Activated CD4-positive, alpha-beta memory T cell treated with anti-CD3 and anti-CD28 coated beads for 36 hours (primary cell): ENCODE measurements at places on chromosomes 3 and 15. TPM values are rescaled to one million over a fixed set of nuclear protein-coding genes. Genes with fewer than 3 reads are reported as not detected.

- no peak for DNase-seq
- no peaks in the 10 kb centered on the region for H3K36me3 ChIP-seq
These were observed 294.6 kb downstream of the MEX3B start for GRCh38 chr15:81751256-81751655.

Gene RHCG
- not detected for total RNA-seq

- no peak overlapping the region for H3K4me3 ChIP-seq
- H3K4me1 ChIP-seq = no peaks in the 10 kb centered on the region
- peaks cover 6% of the 10 kb centered on the region for H3K27me3 ChIP-seq
- DNase-seq = no peak
- H3K27ac ChIP-seq = no peak overlapping the region
These were observed 233.4 kb downstream of the FEZF2 start for GRCh38 chr3:62139957-62140356.

DNA sequence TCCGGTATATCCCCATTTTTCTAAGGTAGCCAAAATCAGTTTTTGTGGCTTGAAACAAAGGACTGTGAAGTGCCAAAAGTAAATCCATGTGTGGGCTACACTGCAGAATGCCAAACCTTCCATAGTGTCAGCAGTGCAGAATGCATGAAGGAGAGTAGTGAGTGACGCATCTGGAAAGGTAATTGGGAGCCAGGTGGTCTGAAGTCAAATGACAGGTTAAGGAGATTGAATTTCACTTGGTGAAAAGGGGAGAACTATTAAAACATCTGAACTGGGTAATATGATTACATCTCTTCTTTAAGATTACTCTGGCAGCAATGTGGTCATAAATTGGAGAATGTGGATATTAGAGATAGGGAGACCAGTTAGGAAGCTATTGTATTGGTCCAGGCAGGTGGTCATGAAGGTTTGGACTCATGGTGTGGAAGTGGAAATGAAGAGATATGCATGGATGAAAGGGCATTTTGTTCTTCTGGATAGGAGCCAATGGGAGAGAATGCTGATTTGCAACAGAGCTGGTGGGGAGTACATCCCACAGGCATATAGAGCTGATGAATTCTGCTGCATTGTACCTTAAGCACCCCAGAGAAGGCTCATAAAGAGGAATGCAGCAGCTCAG is 118.2 kb downstream of the ECT2 start:
- H3K36me3 ChIP-seq = no peaks in the 10 kb centered on the region
- no peaks in the 10 kb centered on the region for H3K4me1 ChIP-seq
- H3K27me3 ChIP-seq = no peaks in the 10 kb centered on the region
- no peak overlapping the region for H3K27ac ChIP-seq
- no peak for DNase-seq

Gene NOX5
- total RNA-seq = 0.02 TPM

- H3K36me3 ChIP-seq = no peaks in the 10 kb centered on the region
- no peak for DNase-seq
- H3K4me1 ChIP-seq = no peaks in the 10 kb centered on the region
- no peak overlapping the region for H3K27ac ChIP-seq
- H3K27me3 ChIP-seq = no peaks in the 10 kb centered on the region
- no peak overlapping the region for H3K4me3 ChIP-seq
These were observed 500.6 kb downstream of the PYDC2 start for GRCh38 chr3:191961529-191961928.

Gene PCSK6
- 0.24 TPM for total RNA-seq

DNA sequence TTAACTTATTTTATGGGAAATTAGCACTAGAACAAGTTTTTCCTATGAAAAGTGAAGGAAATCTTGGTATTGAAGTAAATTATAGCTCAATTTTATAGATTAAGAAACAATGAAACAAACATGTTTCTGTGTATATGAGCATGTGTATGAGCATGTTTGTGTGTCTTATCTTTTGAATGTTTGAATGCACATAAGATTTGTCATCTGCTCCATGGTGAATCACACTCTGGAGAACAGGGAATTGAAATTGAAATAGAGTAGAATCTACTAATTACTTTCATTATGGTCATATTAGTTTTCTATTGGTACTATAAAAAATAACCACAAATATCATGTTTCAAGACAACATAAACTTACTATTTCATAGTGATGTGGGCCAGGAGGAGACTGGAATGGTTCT is 646.6 kb downstream of the OTOL1 start:
- no peak overlapping the region for H3K4me3 ChIP-seq
- H3K36me3 ChIP-seq = no peaks in the 10 kb centered on the region
- DNase-seq = no peak
- H3K4me1 ChIP-seq = no peaks in the 10 kb centered on the region
- no peaks in the 10 kb centered on the region for H3K27me3 ChIP-seq

DNA sequence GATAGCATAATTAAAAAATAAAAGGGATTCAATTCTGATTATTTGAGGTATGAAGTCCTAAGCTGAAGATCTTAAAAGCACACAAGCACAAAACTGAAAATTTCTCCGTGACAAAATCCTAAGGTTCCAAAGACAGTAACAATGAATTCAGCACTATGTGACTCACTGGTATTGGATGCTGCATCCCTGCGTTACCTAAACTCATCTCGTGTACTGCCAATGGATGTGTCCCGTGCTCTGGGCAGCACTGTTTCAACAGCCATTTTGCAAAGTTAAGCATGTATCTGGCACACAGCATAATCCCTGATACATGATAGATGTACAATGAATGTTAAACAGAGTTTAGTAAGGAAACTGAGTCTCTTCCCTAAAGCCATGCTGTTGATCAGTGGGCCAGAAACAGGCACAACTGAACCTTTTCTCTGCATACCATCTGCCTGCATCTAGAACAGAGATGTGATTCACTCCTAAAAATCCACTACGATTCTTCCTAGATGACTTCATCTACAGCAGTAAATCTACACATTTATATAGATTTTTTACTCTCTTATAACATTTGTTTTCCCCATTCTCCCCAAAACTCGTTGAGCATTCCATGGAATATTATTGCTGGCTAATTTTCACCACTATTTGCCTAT is 14.3 kb downstream of the SUCLG2 start:
- no peak for DNase-seq
- no peaks in the 10 kb centered on the region for H3K27me3 ChIP-seq
- no peak overlapping the region for H3K27ac ChIP-seq
- H3K4me3 ChIP-seq = no peak overlapping the region

GRCh38 chr15:79418693-79419279 is 13.3 kb upstream of the MINAR1 start:
- H3K27ac ChIP-seq = no peak overlapping the region
- H3K36me3 ChIP-seq = no peaks in the 10 kb centered on the region
- no peaks in the 10 kb centered on the region for H3K27me3 ChIP-seq
- H3K4me1 ChIP-seq = no peaks in the 10 kb centered on the region
- H3K4me3 ChIP-seq = no peak overlapping the region

- no peak overlapping the region for H3K4me3 ChIP-seq
- DNase-seq = no peak
- H3K27me3 ChIP-seq = peaks cover 68% of the 10 kb centered on the region
- no peak overlapping the region for H3K27ac ChIP-seq
These were observed 10.0 kb downstream of the GATA2 start for GRCh38 chr3:128482666-128483656.
